ENCODE measurements at places on chromosomes 1 and 21.

DNA sequence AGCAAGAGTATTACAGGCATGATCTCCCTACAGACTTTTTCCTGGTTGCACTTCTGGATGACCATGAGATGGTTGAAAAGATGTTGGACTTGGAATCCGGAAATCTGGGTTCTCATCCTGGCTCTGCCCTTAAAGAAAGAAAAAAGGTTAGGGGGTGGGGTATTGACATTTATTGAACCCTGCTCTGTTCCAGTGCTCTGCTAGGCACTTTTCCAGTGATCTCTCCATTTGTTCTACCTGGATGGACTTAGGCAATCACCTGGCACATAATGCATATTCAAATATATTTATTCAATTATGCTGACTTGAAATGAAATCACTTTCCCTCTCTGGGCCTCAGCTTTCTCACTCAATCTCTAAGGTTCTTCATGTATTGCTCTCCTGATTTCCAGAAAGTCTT, 101.0 kb upstream of the NFIA start:
- no peak for DNase-seq

DNA sequence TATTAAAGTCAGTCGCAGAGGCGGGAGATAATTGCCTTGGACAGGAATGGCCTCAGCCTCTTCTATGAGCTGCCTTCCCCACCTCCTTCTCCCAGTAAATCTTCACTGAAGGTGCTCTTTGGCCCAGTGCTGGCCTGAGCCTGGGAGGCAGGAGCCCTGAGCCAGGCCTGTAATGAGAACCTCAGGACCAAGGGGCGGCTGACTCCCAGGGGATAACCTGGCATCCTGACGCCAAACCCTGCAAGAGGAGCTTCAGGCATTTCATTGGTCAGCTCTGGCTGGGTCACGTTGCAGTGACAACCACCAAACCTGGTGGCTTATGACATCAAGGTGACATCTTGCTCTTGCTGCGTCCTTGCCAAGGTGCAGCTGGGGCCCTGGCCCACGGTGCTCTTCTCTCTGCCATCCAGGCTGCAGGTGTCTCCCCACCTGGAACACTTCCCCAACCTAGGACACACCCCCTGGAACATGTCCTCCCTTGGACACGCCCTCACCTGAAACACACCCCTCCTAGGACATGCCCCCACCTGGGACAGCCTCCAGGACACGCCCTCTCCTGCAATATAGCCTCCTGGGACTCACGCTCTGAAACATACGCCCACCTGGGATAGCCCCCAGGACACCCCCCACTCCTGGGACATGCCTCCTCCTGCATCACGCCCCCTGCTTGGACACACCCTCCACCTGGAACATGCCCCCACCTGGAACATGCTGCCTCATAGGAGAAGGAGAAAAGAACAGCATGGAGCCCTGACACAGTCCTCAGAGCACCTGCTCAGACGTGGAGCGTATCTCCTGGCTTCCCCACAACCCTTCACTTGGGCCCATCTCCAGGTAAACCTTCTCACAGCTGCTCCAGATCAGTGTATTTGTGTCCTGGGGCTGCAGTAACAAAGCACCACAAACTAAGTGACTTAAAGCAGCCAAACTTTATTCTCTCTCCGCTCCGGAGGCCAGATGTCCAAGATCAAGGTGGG, 333.6 kb downstream of the NPHP4 start:
- no peak for DNase-seq

GRCh38 chr1:115428256-115428655, 90.2 kb upstream of the NGF start:
- DNase-seq: no peak

DNA sequence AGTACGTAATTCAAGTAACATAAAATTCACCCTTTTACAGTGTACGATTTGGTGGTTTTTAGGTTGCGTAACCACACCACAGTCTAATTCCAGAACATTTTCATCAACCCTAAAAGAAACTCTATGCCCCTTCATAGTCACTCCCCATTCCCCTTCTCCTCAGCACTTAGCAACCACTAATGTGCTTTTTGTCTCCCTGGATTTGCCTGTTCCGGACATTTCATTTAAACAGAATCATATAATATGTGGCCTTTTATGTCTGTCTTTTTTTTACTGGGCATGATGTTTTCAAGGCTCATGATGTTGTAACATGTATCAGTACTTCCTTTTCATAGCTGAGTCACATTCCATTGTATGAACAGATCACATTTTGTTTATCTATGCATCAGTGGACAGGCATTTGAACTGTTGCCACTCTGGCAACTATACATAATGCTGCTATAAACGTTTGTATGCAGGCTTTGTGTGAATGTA, 20.8 kb downstream of the OBSCN start:
- DNase-seq: peak; percentile 52

DNA sequence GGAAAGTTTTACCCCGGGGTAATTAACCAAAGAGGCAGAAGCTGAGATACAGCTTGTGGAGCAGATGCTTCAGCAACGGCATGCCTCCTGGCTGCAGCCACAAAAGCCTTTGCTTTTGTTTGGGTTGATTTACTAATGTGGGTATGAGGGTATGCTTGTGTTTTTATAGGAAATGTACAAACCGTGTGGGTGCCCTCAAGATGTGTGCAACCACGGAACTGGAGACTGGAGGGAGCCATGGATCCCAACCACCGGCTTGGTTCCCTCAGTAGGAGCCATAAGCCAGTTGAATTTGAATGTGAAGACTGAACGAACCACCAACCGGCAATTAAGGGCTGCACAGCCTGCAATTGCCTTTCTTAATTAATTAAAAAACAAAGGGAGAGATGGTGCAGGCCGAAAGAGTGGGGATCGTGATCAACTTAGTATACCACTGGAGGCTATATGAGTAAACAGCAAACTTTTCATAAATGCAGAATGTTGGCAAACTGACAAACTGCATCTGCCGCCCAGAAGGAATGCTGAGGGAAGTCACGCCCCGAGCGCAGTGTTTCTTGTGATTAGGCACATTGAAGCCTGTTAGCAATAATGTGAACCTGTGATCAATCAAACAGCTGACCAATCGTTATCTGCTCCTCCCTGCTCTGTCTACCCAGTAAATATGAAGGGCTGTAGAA, 104.1 kb downstream of the DISP1 start:
- DNase-seq: no peak

- no peak for DNase-seq
Measured at GRCh38 chr1:238281418-238281817, 390.7 kb upstream of the ZP4 start.

DNA sequence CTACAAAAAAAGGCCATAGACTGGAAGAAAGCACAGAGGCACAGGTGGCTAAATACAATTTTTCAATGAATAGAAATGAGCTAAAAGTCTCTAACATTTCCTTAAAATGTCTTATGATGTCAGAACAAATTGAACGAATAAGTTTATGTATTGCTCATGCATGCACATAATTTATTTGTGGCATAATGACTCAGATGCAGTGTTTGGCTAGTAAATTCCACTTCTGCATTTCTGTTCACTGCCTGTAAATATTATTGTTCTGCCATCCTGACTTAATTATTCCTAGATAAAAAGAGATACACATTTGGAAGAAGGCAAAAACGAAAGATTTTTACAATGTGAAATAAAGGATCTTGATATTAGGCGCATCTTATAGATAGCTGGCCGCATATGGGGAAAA, 26.6 kb upstream of the EXO1 start:
- no peak for DNase-seq

DNA sequence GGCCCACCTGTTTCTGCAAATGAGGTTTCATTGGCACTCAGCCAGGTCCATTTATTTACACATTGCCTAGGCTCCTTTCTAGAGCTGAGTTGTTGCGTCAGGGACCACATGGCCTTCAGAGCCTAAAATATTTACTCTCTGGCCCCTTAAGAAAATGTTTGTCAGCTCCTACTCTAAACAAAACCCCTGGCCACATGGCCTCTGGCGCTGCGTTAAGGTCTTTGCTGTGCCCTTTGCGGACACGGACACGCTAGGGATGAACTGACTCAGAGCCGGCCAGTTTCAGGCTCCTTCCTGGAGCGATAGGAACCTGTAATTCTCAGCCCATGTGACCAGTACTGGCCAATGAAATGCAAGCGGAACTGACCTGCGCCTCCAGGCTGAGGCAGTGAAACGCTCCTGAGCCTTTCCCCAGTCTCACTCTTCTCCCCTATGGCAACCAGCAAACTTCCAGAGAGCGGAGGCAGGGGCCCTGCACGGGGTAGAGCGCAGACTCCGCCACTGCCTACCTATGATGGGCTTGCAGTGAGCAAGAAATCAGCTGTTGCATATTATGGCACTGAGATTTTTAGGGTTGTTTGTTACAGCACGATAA, 160.3 kb downstream of the ETS2 start:
- no peak for DNase-seq

- DNase-seq: no peak
Measured at GRCh38 chr1:53636621-53637171, 102.3 kb downstream of the GLIS1 start.

DNA sequence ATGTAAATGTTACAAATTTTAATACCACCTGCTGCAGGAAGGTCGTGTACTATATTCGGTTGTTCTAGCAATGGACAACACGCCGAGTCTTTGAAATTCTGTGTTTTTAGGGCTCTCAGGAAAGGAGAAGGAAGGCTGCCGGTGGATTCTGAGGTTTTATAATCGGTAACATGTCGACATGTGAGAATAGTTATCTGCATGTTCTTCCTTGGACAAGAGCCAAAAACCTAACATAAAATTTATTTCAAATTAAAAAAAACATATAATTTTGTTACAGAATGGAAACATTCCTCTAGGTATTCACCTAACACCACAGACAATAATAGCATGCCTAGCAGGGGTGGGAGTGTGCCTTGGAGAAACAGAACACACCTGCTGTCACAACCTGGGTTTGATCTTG, 4.8 kb downstream of the PSMG1 start:
- DNase-seq: no peak

DNA sequence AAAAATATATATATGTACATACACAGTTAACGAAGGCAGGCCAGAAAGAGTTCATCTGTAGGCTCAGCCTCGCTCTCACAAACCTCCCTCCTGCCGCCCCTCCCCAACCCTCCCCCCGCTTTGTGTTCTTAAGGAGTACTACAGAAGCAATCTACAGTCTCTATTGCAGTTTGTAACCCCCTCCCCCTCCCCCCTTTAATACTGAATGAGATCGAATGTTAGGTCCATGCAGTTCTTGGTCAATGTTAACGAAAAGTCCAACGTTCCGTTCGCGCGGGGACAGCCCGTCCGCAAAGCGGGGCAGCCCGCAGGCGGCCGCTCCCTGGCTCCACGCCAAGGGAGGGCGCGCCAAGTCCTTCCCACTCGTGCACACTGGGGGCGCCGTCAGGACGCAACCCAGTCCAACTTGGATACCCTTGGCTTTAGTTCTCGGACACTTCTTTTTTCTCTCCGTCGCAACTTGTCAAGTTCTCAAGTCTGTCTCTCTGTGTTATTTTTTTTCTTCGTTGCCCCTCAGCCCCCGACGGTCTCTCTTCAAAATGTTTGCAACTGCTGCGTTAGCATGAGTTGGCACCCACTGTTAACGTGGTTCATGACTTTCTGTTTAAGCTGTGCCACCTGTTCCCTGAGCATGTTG, 2.2 kb downstream of the JUN start:
- peak; percentile 75 for DNase-seq

DNA sequence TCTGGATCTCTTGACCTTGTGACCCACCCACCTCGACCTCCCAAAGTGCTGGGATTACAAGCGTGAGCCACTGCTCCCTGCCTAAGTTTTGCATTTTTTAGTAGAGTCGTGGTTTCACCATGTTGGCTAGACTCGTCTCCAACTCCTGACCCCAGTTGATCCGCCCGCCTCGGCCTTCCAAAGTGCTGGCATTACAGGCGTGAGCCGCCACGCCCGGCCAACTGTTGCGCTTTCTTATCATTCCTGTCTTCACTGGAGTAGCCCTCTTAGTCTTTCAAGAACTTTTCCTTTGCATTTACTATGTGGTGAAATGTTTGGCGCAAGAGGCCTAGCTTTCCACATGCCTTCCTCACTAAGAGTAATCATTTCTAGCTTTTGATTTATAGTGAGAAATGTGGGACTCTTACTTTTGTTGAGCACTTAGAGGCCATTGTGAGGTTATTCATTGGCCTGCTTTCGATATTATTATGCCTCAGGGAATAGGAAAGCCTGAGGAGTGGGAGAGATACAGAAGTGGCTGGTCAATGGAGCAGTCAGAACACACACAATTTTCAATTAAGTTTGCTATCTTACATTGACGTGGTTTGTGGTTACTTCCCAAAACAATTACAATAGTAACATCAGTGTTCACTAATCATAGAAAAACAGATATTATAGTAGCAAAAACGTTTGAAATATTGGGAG, 111.0 kb downstream of the ZMYM4 start:
- no peak for DNase-seq

GRCh38 chr1:34412598-34413370, 236.1 kb downstream of the C1orf94 start:
- DNase-seq: no peak

DNA sequence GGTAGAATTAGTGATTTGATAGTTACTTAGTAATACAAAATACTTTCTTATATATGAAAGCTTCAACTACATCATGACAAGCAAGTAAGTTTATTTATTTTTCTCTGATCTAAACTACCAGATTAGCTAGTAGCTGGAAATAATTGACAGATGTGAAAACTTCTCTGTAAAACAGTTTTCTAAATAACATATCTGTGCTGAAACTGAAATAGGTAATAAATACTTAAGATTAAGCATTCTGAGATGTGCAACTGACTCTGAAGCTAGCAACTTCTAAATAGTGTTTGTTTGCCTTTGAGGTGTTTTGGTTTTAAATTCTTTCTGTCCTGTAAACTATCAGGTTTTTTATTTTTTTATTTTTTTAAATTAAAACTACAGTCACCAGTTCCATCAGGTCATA, 18.5 kb upstream of the LHX8 start:
- DNase-seq: no peak

GRCh38 chr1:223180731-223181321, 37.8 kb upstream of the TLR5 start:
- DNase-seq: peak; percentile 72

DNA sequence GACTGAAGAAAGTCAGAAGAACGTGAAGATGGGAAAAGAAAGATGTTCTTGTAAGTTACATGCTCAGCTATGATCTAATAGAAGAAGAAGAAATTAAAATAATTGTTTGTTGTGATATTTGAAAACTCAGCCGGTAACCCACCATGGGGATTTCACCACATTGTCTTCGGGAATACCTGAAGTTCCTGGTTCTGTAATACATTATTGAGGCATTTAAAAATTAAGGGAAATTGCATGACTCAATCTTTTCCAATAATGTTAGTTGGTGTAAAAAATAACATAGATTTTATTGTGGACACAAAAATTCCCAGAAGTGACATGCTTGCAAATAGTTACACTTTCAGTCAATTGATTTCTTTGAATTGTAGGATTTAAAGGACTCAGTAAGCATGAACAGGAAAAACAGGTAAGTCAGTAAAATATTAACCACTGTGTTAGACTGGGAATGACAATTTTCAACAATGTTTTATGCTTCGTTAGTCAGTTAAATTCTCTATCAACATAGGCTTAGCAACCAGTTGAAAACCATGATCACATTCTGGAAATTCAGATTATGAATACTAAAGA, 745.1 kb downstream of the LTN1 start:
- no peak for DNase-seq

- DNase-seq: no peak
Measured at GRCh38 chr1:168236836-168237611, 11.2 kb downstream of the SFT2D2 start.

Data from GM03348 (cell line).